CD4-positive, alpha-beta memory T cell (primary cell): ENCODE measurements at places on chromosomes 1 and 21.
A peak's percentile ranks its signal among the peaks of the same experiment; 100 is the strongest.

DNA sequence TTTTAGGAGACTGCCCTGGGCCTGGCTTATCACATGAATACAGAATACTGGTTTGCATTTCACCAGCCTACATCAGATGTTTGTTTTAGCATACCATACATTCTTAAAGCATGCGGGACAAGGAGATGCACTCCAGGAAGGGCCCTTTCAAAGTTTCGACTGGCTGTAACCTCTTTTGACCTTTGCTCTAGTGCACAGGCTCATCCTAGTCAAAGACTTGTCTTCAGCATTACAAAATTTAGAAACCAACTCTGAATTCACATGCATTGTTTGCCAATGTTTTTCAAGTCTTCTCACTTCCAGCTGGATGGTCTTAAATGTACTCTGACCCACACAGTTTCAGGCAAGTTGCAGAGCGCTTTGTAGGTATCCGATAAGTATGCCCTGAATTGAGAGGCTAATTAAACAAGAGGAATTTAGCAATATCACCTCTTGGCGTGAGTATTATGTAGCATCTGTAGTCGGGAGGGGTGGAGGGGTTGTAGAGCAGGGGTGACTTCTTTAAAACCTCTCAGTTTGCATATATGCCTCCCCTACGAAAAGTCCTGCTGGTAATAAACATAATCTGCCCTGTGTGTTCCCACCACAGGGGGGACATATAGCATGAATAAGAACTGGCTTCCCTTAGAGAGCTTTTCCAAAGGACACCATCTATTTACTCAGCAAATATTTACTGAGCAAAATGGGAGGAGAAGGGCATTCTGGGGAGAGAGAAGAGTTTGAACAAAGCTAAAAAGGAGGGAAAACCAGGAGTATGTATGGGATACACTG is 24.4 kb upstream of the AHCYL1 start:
- DNase-seq = no peak

- DNase-seq = no peak
These were observed 8.1 kb downstream of the GBP7 start for GRCh38 chr1:89167590-89168230.

DNA sequence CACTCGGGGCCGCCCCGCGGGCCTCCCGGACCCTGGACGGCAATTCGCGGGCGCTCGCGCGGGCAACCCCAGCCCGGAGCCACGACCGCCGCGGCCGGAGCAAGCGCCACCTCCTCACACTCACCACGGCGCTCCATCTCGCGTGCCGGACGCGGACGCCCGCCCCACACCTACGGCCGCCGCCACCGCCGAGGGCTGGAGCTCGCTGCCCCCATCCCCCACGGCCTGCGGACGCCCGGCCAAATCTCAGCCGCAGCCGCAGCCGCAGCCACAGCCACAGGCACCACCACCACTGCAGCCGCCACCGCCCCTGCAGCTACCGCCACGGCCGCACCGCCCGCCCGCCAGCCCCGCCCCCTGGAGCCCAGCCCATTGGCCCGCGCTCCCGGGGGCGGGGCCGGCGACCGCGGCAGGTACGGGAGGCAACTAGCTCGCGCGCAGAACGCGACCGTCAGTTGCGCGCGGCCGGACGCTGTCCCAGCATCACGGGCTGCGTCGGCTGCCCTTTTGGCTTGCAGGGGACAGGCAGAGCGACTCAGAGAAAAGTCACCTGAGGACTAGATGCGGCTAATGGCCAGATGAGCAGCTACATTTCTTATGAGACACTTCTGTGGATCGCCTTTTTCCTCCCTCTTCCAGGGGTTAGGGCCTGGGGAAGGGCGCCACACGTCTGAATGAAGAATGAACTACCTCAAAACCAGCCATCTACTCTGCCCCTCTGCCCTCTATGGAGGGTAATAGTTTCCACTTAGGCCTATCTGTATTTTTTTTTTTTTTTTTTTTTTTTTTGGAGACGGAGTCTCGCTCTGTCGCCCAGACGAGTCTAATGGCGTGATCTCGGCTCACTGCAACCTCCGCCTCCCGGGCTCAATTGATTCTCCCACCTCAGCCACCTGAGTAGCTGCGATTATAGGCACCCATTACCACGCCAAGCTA is at the start of gene ARHGAP29:
ARHGAP29 (minus strand) TSS at position 294 of the 936 bp plus-strand sequence. CDS start 5,973 bp downstream, outside the sequence.
- peak; percentile 21 for DNase-seq

DNA sequence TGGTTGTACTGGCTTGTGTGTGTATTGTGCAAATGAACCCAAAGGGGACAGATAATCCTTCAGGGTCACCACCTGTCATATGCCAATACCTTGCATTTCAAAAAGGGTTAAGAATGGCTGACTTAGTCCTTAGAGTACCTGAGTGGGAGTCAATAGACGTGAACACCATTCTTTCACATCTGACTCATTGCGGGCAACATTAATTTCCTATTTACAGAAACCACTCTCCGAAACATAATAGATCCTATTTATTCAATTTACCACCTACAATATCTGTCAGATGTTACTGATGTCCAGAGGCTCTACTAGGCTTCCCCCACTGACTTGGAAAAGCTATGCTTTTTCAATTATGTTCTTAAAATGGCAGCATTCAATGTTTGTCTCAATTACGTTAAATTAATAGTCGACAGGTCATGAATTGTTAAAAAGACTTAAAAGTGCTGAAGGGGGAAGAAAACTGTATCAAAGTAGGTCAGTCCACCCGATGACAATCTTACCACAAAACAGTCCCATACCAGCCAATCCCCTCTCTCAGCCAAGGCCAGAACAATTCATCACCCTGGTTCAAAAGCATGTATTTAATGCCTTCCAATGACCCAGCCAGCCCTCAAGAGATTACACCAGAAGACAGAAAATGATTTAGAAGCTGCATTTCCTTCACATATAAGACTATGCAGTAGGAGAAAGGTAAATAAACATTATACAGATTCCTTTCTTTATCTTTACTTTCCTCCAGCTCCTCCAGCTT is 48.6 kb upstream of the PLA2G2C start:
- no peak for DNase-seq

- no peak for DNase-seq
These were observed 74.7 kb upstream of the CLDN14 start for GRCh38 chr21:36554411-36555157.

DNA sequence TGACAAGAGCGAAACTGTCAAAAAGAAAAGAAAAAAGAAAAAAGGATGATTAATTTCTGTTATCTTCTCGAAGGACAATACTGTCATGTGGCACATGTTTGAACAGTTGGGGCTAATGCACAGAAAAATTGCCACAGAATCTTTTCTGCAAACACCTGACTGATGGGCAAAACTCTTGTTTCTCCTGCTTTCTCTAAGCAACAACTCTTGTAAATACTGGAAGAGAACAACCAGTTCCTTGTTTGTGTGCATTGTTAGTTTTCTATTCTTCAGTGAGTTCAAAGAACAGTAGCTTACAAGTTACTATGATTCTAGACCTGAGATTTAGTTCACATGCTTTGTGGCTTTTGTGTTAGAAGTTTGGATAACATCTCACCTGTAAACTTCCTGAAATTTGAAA is 60.7 kb downstream of the CDC14A start:
- DNase-seq = no peak

DNA sequence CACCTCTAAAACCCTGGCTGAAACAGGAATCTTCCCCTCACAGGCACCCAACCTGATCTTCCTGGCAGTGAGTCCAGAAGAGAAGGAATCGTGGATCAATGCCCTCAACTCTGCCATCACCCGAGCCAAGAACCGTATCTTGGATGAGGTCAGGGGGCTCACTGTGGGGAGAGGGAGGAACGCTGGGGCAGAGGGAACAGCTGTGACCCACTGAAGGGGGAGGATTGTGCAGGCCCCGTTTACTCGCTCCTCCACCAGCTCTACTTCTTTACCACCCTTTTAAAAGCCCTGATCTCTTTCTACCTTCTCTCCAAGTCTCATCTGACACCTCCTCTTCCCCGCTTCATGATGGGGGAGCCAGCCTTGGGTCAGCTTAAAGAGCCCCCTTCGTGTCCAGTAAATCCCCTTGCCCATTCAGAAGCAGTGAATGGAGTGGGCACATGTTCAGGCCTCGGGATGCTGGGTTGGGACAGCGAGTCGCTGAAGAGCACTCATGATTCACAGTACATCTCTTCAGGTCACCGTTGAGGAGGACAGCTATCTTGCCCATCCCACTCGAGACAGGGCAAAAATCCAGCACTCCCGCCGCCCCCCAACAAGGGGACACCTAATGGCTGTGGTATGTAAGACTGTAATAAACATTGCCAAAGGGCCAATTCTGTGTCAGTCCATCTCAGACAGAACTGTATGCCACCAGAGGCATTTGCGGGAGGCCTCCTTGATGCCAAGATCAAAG is 7.3 kb downstream of the PLEKHO1 start:
- DNase-seq = no peak

GRCh38 chr1:151284013-151284577 is 2.0 kb downstream of the ZNF687 start:
- DNase-seq = no peak

GRCh38 chr21:34770576-34770975 is 101.8 kb downstream of the CLIC6 start:
- DNase-seq = no peak

DNA sequence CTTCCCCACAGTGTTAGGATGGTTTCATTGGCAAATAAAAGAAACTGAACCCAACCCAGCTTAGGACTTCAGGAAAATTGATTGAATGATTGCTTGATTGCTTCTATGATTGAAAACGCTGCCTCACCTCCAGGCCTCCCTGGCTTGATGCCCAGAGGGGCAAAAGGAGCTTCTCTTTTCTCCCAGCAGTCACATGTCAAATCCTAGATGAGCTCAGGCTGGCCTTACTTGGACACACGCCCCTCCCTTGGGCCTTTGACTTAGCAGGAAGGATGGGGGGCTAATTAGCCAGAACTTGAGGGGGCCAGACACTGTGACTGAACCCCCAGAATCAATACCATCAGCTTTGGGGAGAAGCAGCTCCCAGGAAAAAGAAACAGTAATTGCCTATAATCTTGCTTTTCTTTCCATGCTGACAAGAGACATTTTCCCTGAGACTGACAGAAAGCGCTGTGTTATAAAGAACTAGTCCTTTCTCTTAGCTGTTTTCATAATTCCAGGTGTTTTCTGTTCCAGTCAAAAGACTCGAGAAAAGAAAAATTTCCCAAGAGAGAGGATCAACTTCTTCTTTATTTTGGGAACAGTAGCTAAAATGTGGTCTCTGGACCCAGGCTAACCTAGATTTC is 50.8 kb upstream of the ATP5PO start:
- no peak for DNase-seq

- DNase-seq = no peak
These were observed 379.9 kb downstream of the PTBP2 start for GRCh38 chr1:97101509-97101908.

GRCh38 chr1:24964811-24965570 is 34.9 kb upstream of the RUNX3 start:
- peak; percentile 94 for DNase-seq

DNA sequence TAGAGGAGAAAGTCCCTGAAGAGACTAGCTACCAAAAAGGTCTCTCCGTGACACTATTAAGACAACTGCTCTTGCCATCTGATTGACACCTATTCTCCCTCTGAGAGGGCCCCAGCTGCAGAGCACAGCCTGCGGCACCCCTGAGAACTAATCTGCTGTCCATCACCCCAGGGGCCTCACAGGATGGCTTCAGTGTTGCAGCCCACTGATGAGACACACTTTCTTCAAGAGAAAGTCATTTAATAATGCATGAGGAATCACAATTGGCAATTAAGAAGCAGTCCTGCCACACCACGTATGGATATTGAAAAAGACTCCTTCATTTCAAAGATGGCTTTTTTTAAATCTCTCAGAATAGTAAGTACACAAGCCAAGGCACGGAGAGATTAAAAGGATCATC is 48.9 kb downstream of the CAPN8 start:
- no peak for DNase-seq

GRCh38 chr1:52182874-52183400 is 41.0 kb downstream of the ZFYVE9 start:
- DNase-seq = no peak

DNA sequence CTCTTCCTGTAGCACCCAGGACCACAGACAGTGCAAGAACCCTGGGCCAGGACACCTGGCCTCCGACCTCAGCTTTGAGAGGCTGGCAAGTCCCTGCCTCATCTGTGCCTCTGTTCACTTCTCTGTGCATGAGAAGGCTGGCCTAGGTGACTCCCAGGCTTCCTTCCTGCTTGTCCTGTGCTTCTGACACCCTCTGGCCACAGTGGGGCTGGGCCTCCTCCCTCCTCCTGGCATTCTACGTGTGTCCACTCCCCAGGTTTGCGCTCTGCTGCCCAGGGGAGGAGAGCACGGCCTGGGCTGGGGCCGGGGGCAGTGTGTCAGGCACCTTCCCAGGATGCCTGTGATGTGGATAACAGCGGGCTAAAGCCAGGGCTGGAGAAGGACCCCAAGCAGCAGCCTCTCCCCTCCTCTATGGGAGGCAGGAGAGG is 30.3 kb upstream of the PKP1 start:
- DNase-seq = no peak

DNA sequence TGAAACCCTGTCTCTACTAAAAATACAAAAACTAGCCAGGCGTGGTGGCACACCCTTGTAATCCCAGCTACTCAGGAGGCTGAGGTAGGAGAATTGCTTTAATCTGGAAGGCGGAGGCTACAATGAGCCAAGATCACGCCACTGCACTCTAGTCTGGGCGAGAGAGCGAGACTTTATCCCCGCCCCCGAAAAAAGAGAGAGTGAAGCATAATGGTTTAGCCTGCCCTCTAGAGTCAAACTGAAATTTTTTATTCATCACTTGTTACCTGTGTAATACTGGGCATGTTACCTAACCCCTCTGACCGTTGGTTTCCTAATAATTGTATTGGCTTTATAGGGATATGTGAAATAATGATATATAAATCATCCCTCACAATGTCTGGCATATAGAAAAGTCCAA is 18.8 kb downstream of the GPR52 start:
- DNase-seq = no peak

DNA sequence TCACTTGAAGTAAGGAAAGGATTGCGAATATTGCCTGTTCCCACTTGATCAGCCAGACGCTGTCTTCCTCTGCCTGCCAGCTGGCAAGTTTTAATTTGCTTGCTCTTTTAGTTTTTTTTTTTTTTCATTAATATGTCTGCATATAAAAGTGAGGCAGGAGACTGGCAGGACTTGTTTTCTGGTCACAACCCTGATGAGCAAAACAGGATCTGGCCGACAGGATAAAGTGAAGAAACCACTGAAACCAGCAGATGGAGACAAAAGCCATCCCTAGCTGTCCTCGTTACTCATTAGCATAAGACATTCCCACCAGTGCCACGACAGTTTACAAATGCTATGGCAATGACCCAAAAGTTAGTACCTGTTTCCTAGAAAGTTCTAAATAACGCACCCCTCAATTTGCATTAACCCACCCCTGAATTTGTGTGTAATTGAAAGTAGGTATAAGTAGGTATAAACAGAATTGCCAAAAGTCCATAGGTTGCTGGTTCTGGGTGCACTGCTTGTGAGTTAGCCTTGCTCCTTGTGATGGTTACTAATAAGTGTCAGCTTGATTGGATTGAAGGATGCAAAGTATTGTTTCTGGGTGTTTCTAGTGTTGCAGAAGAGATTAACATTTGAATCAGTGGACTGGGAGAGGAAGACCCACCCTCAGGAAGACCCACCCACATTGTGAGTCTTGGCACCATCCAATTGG is 60.8 kb downstream of the ZNF684 start:
- DNase-seq = no peak

- no peak for DNase-seq
These were observed 48.0 kb downstream of the MRPL37 start for GRCh38 chr1:54247863-54248515.

- no peak for DNase-seq
These were observed 173.0 kb downstream of the ADGRL4 start for GRCh38 chr1:78833491-78833890.

GRCh38 chr1:109794319-109795132 is 30.8 kb upstream of the EPS8L3 start:
- DNase-seq = no peak

- peak; percentile 86 for DNase-seq
These were observed 10.5 kb downstream of the ATP5IF1 start for GRCh38 chr1:28246427-28246832.
